ENCODE measurements at places on chromosomes 7 and 10.

DNA sequence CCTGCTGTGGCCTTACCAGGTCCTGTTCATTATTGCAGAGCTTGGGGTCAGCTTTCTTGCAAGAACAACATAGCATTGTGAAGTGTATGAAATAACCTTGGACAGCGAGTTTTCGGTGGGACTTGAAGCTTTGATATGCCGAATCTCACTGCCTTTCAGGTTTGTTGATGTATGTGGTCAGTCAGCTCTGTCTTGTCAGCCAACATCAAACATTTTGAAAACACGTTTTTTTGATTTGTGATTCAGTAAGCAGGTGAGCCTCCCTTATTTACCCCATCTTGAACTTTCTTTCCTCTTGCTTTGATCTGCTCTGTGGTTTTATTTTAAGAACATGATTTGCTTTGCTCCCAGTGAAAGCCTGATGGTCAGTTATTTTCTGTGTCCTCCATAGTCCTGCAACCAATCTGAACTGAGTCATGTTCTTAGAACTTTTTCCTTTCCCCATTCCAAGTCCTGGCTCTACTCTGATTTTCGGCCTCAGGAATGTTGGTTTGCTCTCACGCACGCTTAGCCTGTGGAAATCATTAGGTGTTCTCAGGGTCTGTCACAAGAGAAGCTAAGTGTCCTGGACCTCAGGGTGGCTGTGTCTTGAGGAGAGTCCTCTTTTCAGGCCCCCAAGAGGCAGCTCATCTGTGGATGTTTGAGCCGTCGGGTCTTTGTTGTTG is 8.7 kb downstream of the WBP1L start:
- DNase-seq, result no peak

DNA sequence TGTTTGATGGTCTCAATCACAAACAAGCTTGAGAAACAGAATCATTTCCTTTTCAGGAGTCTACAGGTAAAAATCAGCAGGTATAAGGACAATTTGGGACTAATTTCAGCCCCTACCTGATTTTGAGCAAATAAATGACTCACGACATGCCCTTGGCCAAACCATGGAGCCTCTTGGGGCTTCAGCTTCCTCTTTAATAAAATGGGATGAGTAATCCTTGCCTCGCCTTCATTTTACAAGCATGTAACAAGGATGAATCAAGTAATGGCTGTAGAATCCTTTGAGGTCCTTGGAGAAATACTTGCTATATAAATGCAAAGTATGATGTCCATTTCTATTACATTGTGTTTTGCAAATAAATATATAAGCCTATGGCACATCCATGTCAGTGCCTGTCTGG is 212.8 kb upstream of the PODXL start:
- no peak for DNase-seq

DNA sequence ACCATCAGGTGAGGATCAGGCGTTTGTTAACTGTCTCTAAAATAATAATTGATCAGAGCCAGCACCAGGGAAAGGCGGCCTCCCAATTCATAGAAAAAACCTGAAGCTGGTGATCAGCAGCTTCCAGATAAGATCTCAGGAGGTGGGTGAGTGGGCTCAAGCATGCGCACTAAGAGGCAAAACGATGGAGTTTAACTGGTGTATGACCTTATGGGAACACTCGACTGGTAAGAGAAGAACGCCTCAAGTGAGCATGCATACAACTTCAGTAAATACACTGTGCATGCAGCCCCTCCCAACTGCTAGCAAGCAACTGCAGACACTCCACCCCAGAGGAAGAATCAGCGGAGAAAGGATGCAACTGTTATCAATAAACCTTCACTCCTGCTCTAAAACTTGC is 18.1 kb downstream of the RAPGEF5 start:
- DNase-seq, result no peak

DNA sequence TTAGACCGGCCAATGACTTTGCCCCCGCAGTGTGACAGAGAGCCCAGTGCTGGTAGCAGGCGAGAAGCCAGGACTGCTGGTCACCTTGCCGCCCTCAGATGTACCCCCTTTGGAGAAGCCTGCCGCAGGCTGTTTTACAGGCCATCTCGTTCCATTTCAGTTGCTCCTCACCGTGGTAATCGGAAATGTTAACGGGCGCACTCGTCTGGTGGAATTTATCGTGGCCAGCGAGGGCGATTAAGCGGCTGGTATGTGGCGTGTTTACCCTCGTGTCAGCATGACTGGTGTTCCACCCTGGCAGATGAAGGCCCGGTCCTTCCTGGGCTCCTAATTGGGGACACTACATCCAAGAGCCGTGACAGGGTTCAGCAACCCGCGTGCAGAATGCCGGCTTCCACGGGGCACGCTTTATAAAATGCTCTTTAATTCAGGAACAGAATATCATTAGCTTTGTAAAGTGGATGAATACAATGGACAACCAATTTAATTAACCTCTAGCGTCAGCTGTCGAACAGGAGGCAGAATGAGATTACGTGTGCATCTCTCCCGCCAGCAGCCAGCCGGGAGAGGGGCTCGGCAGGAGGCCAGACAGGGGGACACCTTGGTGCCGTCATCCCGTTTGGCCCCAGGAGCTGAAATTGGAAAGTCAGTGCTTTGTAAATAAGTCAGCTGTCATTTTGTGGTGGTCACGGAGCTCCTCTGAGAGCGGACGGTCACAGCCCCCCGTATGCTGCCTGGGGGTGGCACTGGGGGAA is 108.3 kb downstream of the NKX6-2 start:
- no peak for DNase-seq

All from central memory CD4-positive, alpha-beta T cell (primary cell).